H1 (cell line): ENCODE measurements at places on chromosomes 16 and 17.
A peak's percentile ranks its signal among the peaks of the same experiment; 100 is the strongest.

GRCh38 chr17:56737421-56738161 lies 96.1 kb downstream of the C17orf67 start:
- no peak for DNase-seq

DNA sequence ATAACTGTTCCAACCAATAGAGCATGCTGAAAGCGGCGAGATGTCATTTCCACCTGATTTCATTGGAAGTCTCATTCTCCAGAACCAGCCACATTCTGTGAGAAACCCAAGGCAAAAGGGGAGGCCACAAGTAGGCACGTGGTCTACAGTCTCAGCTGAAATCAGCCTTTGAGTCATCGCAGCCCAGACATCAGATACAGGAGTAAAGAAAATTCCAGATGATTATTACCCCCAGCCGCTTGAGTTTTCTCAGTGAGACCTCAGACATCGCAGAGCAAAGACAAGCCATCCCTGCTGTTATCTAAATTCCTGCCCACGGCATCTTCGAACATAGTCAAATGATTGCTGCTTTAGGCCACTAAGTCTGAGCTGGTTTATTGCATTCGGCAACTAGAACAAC lies 23.1 kb downstream of the STAT3 start:
- no peak for DNase-seq

- peak; percentile 88 for DNase-seq
These were observed 3.1 kb downstream of the RAB11FIP4 start for GRCh38 chr17:31394544-31394943.

GRCh38 chr16:89401641-89402445 lies 88.5 kb downstream of the ANKRD11 start:
- DNase-seq = no peak

GRCh38 chr17:80262775-80263244 lies 2.2 kb downstream of the RNF213 start:
- DNase-seq = no peak

DNA sequence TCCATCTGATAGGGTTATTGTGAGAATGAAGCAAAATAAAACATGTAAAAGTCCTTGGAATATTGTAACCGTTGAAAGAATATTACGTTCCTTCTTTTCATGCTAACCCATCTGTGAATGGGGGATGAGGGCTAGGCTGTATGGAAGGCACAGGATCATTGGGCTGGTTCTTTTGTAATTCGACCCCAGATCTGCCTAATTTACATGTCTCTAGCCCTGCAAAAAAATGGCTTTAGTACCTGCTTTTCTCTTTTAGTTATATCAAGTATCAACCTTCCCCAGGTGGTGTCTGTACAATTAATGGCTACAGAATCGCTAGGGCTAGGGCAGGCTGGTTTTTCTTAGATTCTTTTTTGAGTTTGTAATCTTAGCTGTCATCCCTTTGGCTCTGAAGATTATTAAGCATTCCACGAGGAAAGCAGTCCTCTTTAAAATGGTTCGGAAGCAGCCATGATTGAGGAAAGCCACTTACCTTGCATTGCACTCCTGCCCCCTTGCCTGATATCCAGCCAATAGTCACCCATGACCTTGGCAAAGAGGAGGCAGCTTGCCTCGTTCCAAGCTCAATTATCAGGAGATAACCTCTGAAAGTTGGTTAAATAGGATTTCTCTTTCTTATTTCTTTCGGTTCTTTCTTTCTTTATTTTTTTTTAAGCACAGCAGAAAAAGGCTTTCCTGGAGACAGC lies 153.9 kb upstream of the ZKSCAN2 start:
- no peak for DNase-seq

DNA sequence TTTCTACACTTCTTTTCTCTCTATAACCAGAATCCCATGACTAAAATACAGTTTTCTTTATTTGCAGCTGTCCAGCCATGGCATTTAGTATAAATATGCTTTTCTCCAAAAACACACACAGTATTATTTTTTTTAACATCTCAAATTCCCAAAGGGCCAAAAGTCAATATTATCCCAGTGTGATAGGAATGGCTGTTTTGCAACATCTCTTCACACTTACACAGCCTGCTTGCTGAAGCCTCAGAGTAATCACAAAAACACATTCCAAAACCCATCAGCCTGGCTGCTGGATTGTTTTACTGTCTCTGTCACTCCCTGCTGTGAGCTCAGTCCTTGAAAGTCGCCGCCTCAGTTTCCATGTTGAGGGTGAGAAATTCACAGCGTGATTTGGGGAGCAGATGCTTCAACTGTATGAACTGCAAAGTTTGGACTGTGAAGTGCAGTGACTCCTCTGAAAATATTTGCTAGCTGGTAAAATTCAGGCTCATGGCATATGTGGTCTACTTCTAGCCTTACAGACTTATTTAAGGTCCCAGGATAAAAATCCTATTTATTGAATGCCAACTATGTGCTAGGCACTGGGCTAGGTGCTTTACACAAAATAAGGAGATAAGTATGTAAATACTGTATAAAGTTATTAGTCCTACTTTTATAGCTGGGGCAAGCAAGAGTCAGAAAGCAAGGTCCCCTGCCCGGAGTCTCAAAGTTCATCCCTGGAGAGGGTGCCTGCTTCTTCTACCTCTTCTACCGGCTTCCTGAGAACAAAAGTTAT lies 116.5 kb downstream of the SOCS1 start:
- DNase-seq = no peak

DNA sequence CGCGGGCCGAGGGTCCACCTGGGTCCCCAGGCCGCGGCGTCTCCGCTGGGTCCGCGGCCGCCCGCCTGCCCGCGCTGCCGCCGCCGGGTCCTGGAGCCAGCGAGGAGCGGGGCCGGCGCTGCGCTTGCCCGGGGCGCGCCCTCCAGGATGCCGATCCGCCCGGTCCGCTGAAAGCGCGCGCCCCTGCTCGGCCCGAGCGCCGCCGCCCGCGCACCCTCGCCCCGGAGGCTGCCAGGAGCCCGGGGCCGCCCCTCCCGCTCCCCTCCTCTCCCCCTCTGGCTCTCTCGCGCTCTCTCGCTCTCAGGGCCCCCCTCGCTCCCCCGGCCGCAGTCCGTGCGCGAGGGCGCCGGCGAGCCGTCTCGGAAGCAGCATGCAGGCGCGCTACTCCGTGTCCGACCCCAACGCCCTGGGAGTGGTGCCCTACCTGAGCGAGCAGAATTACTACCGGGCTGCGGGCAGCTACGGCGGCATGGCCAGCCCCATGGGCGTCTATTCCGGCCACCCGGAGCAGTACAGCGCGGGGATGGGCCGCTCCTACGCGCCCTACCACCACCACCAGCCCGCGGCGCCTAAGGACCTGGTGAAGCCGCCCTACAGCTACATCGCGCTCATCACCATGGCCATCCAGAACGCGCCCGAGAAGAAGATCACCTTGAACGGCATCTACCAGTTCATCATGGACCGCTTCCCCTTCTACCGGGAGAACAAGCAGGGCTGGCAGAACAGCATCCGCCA lies 504 bp downstream of the FOXC2 start:
- DNase-seq = peak; percentile 77

DNA sequence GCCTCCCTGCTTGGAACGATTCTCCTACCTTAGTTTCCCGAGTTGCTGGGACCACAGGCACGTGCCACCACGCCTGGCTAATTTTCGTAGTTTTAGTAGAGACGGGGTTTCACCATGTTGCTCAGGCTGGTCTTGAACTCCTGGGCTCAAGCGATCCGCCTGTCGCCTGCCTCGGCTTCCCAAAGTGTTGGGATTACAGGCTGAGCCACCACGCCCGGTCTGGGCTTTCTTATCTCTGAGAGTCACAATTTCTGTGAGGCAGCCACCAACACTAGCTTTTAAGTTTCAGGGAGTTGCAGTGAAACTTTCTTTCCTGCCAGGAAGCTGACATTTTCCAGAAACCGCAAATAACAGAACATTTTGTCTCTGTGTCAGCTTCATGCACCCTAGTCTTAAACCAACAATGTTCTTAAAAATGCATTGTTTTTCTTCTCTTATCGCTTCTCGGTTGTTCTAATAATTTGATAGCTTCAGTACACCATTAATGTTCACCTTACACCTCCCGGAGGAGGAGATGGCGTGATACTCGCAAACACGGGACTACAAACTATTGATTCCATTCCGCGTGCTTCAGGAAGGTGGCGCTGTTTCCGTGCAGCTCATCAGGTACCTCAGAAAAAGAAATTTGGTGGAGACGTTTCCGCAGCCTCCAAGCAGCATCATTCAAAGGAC lies 7.4 kb upstream of the DHRS7B start:
- peak; percentile 76 for DNase-seq

GRCh38 chr17:14579716-14580115 lies 278.8 kb downstream of the HS3ST3B1 start:
- no peak for DNase-seq
